ENCODE measurements at places on chromosomes 12 and 14.

DNA sequence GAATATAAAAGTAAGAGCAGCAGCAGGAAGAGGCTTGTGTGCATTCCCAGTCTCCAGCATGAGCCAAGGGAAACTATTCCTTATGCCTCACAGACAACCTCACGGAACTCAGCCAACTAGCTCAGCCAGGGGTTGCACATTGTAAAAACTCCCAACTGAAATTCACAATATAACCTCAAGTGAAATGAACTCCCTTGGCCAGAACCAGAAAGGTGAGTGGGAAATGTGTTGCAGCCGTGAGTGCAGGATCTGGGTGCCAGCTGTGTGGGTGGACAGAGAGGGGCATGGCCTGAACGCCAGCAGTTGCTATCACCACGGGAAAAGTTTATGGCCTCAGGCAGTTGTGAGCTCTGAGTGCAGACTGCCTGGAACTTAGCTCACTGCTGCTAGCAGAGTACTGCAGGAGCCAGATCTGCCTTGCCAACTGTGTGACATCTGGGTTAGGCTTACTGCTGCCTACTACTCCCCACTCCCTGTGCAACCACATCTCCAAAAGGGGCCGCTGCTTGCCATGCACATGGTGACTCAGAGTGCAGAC is 2.3 kb upstream of the CLEC1A start:
- DNase-seq: no peak

DNA sequence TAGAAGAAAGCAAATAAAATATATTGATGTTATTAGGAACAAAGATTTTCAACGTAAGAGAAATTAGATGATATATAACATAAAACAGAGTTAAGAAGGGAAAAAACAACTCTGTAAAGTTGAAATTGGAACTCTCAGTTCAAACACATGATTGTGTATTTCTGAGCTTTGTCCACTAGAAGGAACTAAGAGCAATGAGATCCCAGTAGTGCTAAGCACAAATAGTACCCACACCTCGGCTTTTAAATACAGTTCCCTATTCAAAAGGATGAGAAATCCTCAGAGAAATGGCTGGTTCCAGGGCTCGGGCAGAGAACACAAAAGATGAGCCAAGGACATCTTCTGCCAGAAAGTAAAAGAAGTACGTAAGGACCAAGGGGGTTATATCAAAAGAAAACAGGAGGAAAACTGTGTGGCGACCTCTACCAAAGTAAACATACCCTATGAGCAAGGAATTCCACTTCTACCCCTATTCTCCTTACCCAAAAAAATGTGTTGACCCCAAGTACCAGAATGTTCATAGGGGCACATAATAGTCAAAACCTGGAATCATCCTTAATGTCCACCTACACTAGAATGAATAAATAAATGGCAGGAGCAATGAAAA is 96.6 kb downstream of the SPTSSA start:
- DNase-seq: no peak

- DNase-seq: no peak
Measured at GRCh38 chr14:92012121-92012748, 27.6 kb downstream of the TRIP11 start.

DNA sequence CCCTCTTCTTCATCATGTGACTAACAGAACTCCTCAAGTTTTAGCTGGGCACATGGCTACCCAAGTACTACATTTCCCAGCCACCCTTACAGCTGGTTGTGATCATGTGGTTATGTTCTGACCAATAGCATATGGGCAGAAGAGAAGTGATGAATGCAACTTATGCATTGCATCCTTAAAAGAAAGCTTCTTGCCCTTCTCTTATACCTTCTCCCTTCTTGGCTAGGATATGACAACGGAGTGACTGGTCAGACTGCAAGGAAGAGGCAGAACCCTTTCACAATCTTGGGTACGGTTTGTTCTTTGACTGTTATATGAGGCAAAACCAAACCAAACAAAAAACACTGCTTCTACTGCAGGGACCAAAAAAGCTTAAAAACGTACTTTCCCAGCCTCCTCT is 66.5 kb upstream of the MAX start:
- DNase-seq: no peak

DNA sequence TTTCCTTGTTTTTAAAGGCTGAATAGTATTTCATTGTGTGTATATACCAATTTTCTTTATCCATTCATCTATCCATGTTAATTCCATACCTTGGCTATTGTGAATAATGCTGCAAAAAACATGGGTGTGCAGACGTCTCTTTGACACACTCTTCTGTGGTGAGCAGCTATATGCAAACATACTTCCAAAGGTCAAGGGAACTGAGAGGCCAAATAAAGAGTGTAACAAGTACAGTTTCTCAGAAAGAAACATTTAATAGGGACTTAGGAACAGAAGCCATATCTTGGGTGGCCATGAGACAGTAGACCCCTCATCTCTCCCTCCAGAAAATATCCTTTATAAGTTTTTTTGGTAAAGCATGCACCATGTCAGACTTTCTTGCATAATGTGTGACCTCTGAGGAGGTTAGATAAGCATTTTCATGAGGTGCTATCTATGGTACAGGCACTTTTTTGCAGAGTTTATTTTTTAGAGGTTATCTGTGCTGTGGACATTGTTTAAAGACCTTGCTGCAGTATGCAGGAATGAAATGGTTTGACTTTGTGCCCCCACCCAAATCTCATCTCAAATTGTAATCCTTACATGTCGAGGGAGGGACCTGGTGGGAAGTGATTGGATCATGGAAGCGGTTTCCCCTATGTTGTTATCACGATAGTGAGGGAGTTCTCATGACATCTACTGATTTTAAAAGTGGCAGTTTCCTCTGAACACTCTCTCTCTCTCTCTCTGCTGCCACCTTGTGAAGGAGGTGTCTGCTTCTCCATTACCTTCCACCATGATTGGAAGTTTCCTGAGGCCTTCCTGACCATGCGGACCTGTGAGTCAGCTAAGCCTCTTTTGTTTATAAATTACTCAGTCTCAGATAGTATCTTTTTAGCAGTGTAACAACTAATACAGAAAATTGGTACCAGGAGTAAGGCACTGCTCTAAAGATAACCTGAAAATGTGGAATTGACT is 1202.3 kb downstream of the GALC start:
- DNase-seq: no peak

DNA sequence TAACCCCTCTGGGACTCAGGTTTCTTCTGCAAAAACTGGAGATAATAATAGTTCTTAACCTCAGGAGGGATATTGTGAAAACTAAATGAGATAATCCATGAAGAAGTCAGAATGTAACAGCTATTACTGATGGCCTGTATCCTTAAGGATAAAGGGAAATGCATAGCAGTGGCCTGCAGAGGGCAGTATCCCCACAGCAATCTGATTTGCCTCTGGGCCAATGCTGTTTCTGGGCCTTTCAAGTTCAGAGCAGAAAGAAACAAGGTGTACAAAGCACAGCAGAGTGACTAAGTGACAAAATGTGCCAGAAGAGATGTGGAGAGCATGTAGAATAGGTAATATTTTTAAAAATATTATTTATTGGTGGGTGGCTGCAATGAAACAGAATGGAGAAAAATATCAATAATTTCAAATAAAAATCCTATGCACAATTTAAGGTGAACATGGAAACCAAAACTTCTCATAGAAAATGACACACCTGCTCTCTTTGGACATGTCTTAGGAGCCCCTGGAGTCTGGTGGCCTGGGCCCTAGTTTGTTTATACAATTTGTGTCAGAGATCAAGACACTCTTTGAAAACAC is 90.3 kb downstream of the C12orf75 start:
- peak; percentile 41 for DNase-seq

- no peak for DNase-seq
Measured at GRCh38 chr14:51018521-51018920, 74.2 kb upstream of the PYGL start.

- no peak for DNase-seq
Measured at GRCh38 chr14:91330856-91331255, 86.4 kb upstream of the GPR68 start.

GRCh38 chr14:33704481-33704880 is 246.4 kb downstream of the EGLN3 start:
- DNase-seq: no peak

GRCh38 chr12:10331642-10332239 is 24.1 kb downstream of the KLRD1 start:
- no peak for DNase-seq

- no peak for DNase-seq
Measured at GRCh38 chr12:33180918-33181317, 258.7 kb downstream of the SYT10 start.

DNA sequence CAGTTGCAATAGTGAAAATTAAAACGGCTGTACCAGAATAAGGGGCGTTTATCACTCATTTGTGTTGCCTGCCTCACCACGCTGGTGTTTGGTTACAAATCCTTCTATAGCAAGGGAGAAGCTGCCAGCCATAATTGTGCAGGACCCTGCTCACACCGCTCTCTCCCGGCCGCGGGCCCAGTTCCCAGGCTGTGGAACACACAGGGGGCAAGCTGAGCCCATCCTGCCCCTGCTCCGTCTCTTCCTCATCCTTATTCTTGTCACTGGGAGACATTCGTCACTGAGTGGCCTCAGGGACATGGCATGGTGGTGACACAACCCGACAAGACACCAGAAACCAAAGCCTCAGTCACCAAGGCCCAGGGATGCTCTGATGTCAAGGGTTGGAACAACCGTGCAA is 116.3 kb upstream of the FKBP4 start:
- no peak for DNase-seq

DNA sequence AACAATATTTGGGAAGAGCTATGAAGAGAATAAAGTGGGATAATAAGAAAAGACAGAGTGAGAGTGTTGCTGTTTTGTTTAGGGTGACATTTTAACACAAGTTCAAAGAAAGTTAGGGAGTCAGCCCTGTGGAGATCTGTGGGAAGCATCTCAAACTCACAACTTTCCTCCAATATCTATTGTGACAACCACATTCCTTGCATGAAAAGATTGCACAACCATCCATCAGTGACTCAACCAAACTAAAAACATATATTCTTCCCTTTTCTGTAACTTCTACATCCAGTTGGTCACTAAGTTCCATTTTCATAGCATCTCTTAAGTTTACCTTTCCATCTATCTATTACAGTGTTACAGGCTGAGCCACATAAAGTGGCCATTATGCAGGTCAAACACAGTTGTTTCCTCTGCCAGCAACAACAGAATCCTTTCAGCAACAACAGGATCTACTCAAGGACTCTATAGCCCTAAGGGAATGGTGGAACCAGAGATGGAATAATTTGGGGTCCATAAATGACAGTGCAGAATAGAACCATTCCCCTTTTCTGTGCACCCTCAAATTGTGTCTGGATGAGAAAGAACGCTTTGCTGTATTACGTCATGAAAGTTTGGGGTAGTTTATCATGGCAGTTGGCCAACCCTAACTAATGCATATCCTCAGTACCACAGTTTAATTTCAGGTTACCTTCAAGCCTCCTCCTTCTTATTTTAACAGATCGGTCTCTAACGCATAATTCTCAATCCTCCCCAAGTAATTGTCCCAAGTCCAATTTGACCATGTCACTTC is 118.8 kb downstream of the ST8SIA1 start:
- DNase-seq: no peak

DNA sequence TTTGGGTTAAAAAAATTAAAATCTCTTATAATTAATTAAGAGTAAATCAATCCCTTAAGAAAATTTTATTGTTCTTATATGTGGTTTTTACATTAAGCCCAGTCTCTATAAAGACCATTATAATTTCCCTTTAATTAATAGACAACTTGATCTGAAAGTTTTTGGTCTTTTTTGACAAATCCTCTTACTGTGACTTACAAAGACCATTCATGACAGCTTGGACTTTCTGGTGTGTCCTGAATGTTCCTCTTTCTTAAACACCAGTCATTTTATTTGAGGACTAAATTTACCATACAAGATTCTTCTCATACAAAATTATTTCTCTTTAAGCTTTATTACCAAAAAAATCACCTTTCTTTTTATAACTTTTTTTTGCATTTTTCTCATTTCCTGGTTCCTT is 368.3 kb downstream of the ADGRD1 start:
- no peak for DNase-seq

- peak; percentile 82 for DNase-seq
Measured at GRCh38 chr12:112108202-112109079, at the start of gene NAA25. NAA25 (minus strand) TSS chr12:112108783; CDS start chr12:112108773, 10 bp downstream.

- no peak for DNase-seq
Measured at GRCh38 chr12:17361224-17361623, 728.8 kb downstream of the RERGL start.

GRCh38 chr12:22539055-22539454 is 5.3 kb downstream of the C2CD5 start:
- DNase-seq: no peak

GRCh38 chr12:132622437-132623071 is 4.0 kb downstream of the P2RX2 start:
- no peak for DNase-seq

- no peak for DNase-seq
Measured at GRCh38 chr12:87323369-87323768, 705.8 kb downstream of the C12orf50 start.

DNA sequence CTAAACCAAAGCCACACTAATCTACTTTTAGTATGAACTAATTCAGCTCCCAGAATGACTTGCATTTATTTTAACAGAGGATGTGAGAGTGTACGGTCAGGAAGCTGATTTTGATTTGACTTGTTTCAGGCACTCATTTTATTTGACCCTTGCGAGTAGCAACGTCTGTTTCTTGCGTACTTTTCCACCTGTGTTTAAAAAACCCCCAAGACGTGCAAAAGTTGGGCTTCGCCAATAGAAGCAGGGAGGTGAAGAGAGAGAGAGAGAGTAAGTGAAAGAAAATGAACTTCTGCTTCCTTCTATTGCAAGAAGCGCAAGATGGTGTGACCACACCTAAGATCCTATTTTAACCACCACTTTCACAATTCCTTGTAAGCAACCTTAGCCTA is 6.7 kb upstream of the SLC15A4 start:
- no peak for DNase-seq

DNA sequence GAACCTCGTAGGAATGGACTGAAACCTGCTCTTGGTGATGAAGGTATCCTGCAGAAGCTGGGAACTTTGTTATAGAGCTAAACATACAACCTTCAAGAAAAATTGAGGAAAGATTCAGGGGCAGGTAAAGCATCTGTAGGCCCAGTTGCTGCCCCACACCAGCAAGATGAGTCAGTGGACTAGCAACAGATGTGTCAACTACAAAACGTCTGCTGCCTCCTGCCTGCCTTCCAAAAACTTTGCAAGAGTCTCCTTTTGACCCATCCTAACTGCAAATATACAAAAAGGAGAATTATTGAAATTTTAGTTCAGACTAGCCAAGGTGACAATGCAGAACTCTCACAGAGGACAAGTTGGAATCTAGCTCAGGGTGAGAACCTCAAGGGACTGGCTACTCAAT is 60.9 kb upstream of the TMTC1 start:
- DNase-seq: no peak

DNA sequence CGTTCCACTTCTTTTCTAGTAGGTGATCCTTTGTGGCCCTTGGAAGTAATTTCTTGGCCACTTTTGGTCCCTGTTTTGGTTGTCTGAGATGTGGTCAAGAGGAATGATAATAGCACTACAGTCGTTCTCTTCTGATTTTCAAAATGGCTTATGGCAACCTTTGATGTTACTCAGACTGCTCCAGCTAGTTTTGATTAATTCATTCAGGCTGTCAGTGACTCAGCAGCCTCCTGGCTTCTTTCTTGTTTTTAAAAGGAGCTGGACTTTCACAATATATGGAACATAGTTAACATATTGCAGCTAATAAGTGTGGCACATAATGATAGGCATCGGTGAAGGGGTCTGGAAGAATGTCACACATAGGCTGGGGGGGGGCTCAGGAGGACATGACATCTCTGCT is 47.3 kb downstream of the WDR20 start:
- DNase-seq: no peak
